Right cardiac atrium (tissue), 5 donors: ENCODE measurements at places on chromosomes 6 and 20. TPM values are rescaled to one million over a fixed set of nuclear protein-coding genes. Genes with fewer than 3 reads are reported as not detected.

GRCh38 chr6:79864001-79864400 is 83.4 kb downstream of the ELOVL4 start:
- DNase-seq, result no peak

- DNase-seq, result no peak
These were observed 5.6 kb downstream of the PANK2 start for GRCh38 chr20:3894796-3895195.

GRCh38 chr20:22070610-22071058 is 365.2 kb downstream of the PAX1 start:
- no peak for DNase-seq

DNA sequence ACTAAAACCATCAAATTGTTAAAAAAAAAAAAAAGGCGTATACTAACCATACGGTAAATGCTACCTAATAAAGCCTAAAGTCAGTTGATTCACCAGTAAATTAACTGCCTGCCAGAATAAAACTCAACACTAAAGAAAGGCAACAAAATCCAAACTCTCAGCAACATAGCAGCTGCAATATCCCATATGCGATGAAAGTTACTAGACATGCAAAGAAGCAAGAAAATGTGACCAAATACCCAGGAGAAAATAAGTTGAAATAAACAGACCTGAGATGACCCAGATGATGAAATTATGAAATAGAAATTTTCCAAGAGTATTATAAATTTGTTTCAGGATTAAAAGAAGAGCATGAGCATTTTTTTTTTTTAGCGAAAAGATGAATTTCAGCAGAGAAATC is 103.6 kb upstream of the EDN1 start:
- DNase-seq, result no peak

DNA sequence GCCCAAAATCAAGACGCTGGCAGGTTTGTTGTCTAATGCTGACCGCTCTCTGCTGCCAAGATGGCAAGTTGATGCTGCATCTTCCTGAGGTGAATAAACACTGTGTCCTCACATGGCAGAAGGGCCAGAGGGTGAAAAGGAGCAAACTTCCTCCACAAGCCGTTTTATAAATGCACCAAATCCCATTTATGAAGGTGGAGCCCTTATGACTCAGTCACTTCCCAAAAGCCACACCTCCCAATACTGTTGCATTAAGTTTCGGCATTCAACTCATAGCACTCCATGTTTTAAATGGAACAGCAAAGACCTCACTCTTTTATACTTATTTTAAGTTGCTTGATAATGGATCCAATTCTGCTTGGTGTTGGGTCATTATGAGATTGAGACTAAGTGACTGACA is 316.6 kb downstream of the RFPL4B start:
- DNase-seq, result no peak

GRCh38 chr6:162109480-162110050 is 618.0 kb downstream of the PRKN start:
- DNase-seq, result no peak

GRCh38 chr20:42857446-42857845 is 332.3 kb downstream of the PTPRT start:
- DNase-seq, result no peak

DNA sequence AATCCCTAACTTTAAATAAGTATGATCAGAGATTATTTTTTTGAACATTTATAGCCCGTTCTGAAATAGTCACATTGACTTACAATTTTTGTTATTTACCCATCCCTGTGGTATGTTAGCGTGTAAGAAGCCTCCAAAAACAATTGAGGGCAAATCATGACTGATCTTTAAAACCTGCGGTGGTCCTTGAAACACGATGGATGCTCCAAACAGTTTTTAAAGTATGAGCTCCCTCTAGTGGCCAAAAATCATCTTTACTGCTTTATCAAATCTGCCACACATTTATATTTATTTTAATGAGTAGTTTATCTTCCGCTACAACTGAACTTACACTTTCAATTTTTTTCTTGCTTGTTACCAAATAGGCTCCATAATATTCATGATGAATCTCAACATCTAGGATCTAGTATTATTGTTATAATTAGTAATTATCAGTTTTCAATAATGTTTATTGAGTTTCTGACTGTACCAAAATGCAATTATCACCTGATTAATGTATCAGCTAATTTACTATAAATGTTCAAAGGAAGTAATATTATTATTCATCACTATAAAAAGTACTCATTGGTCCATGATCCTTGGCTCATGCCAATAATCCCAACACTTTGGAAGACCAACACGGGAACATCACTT is 52.2 kb downstream of the MARCKS start:
- DNase-seq, result no peak

- no peak for DNase-seq
These were observed 126.6 kb upstream of the SPACA1 start for GRCh38 chr6:87921034-87921433.

- DNase-seq, result peak; percentile 69
These were observed 1.3 kb downstream of the PPP1R3G start for GRCh38 chr6:5086294-5086890.

- no peak for DNase-seq
These were observed 21.9 kb upstream of the TULP1 start for GRCh38 chr6:35534407-35535170.

GRCh38 chr6:145963216-145964068 is 716 bp downstream of the SHPRH start:
- peak; percentile 47 for DNase-seq

The TMEM217 gene
- total RNA-seq, result 0.15 TPM

DNA sequence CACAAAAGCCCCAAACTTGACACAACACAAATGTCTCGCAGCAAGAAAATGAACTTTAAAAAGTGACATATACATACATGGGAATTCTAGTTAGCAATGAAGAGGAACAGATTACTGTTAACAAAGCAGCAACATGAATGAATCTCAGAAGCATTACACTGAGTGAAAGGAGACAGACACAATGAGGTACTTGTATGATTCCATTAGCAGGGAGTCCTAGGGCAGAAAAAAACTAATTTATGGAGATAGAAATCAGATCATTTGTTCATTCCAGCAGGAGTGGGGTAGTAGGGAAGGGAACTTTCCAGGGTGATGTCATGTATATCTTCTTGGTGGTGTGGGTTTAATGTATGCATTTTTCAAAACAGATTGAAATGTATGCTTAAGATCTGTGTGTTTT is 524.4 kb downstream of the KIF16B start:
- no peak for DNase-seq

The MEP1A gene
- total RNA-seq, result not detected

DNA sequence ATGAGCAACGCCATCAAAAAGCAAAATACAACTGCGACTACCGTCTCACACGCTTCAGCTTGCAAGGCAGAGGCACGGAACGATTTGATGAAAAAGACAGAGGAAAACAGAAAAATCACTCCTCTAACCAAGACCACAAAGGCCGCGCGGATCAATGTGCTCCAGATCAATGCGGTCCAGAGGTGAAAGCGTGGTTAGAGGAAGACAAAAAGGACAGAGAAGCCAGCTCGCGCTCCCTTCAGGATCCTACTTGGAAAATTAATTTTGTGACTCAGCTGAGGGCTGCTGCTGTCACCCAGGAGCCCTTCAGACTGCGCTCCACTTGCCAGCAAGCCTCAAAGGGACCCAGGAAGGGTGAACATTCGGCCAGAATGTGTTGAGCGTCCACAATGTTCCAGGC is 140.2 kb upstream of the RPS6KA2 start:
- DNase-seq, result no peak

DNA sequence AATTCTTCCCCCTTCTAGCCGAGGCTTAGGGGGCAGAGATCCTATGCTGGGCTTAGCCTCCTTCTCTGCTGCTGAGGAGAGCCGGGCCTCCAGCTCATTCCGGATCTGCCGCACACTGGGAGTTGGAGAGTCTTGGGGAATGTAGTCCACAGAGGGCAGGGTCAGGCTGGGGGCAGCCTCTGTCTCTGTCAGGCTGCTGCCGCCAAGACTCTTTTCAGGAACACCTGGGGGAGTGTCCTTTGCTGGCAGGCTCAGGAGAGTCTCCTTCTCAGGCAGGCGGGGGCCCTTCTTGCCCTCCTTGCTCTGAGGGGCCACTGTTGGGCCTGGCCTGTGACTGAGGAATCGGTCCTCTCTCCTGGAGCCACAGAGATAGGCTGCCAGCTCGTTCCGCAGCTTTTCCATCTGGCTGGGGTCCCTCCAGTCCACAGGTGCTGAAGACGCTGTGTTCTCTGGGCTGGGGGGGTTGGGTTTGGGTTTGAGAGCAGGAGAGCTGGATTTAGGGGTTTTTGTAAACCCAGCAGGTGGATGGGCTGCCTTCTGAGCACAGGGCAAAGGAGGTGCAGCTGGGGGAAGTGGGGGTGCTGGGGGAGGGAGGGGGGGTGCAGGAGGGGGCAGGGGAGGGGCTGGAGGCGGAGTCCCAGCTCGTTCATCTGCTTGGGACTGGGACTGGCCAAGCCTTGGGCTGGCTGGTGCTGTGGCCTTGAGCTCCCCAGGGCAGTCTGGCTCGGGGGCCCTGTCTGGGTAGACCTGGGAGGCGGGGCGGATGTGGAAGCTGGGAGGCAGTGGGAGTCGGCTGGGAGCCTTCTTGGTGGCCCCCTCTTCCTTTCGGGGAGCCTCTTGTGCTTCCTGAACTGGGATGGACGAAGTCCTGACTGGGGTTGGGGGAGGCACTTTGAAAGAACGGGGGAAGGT is 36.1 kb downstream of the C6orf132 start:
- DNase-seq, result no peak

GRCh38 chr6:108518714-108519576 is 41.8 kb upstream of the FOXO3 start:
- DNase-seq, result no peak

- DNase-seq, result no peak
These were observed 425.3 kb upstream of the NOX3 start for GRCh38 chr6:155880900-155881299.

The RUNX2 gene
- total RNA-seq, result 0.93 TPM

DNA sequence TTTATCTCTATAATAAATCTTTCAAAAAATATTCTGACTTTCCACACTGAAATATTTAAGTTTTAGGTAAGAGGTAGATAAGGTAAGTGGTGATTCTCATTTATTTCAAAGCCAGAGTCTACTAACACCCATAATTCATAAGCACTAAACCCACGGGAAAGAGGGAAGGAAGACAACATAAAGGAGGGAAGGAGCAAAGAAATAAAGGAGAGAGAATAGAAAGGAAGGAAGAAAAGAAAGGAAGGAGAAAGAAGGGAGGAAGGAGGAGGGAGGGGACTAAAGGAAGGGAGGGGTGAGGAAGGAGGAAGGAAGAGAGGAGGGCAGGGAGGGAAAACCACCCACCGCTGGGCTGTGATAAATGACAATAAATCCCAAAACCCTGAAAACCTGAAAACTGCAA is 25.2 kb downstream of the MAP3K5 start:
- no peak for DNase-seq

GRCh38 chr6:158828807-158829206 is 9.6 kb upstream of the EZR start:
- DNase-seq, result no peak

- DNase-seq, result no peak
These were observed 55.7 kb downstream of the TRMT11 start for GRCh38 chr6:126042001-126042419.

GRCh38 chr6:117076076-117076475 is 189.3 kb upstream of the VGLL2 start:
- no peak for DNase-seq

DNA sequence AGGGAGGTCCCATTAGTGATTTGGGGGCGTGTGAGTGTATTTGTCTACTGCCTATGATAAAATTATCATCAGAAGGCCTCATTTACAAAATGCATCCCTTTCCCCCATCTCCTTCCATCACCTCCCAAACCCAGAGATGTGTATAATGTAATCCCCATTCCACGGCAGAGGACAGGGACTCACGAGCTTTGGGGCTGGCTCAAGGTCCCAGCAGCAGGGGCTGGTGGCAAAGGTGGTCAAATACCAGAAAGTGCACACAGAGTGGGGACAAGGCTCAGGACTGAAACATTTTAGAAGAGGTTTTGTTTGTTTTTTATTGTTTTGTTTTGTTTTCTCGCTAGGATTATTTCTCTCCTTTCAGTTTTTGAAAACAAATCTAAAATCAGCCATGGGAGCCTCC is 68.5 kb upstream of the TOP1 start:
- no peak for DNase-seq

The SLC22A2 gene
- total RNA-seq, result not detected

The ULBP3 gene
- total RNA-seq, result 2.4 TPM

DNA sequence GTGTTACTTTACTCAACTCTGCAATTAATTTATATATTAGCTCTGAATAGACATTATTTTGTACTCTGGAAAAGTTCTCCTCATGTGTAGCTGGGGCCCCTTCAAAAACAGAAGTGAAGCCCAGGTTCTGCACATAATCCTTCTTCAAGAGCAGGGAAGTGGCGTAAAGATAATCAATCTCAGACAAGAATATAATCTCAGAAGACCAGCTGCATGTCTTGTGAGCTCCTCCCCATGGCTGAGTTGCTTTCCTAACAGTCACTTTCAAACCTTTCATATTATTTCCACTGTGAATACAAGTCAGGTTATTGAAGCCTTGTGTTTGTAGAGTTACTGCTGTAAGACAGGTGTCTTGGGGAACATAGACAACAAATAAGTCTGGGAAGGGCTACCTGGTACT is 691.9 kb downstream of the RFPL4B start:
- DNase-seq, result no peak

The LY6G5B gene
- total RNA-seq, result 8.7 TPM

The EPHA7 gene
- 26.9 TPM for total RNA-seq

- DNase-seq, result no peak
These were observed 24.5 kb downstream of the MAP7 start for GRCh38 chr6:136525586-136526195.

DNA sequence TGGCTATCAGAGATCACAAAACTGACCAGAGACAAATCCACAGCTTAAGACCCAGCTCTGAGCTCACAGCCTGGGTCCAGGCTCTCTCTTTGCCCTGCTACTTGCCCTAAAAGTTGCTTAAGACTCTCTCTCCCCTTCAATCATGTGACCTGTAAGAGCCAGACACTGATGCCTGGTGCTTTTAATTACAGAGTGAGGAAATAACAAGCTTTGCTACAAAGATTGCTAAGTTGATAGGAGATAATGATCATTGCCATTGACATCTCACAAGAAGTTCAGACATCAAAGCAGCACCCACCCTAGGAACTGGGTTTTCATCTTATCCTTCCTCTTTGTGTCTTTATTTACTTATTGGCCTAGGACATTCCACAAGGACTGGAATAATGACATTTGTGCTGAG is 125.9 kb upstream of the CD93 start:
- no peak for DNase-seq

GRCh38 chr20:33162313-33162712 is 5.6 kb upstream of the BPIFA2 start:
- DNase-seq, result no peak

- no peak for DNase-seq
These were observed 43.9 kb upstream of the CLDN20 start for GRCh38 chr6:155219858-155220301.

The DUSP15 gene
- 6.6 TPM for total RNA-seq
